Right atrium auricular region (tissue), 2 donors: ENCODE measurements at places on chromosomes 12 and 14. TPM values are rescaled to one million over a fixed set of nuclear protein-coding genes. Genes with fewer than 3 reads are reported as not detected.

DNA sequence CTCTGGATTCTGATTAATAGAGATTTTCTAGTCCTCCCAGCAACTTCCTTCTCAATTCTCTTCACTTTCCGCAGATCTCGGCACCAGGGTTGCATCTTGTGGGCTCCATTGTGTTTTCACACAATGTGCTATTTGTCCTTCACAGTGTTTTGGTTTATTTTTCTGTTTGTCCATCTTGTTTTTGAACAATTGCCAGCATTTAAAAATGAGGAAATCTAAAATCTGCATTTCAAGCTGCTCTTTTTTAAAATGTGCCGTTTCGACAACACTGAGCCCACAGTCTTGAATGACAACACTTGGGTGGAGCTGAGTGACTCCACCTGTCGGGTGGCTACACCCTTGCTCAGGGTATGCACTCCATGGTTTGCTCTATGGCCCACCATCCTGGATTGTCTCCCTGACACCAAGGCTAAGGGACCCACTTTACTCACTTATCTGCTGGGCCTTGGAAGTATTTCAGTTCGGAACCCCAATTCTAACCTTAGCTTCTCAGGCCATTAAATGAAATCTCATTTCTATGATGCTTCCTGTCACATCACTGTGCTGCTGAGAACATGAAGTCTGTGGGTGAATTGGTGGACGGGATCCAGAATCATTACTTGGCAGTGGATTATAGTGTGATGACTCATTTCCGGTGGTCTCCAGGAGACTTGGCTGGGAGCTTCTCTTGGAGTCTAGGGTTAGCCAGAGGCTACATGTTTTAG lies 3.4 kb upstream of the MYRFL start:
- no peak for DNase-seq

DNA sequence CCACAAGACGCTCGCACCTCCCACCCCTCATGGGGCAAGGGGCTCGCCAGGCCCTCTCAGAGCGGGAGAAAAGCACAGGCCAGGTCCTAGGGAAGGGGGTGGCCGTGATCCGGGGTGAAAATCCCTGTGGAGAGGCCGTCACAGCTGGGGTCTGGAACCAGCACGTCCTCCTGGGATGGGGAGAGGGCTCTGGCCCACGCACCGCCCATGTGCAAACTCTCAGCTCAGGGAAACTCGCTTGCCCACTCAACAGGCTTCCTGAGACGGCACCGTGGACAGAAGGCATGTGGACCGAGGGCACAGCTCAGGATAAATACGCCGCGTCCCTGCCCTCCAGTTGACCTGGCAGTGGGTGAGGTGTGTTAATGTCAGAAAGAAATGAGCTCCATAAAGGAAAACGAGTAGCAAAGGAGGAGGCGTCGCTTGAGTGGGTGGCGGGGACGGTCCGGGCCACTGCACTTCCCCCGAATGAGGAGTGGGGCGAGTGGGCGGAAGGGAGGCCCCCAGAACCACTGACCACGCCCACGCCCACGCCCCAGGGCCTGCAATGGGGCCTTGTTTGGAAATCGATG lies 57.6 kb upstream of the GALNT9 start:
- no peak for DNase-seq

- DNase-seq = no peak
These were observed 702.7 kb downstream of the MED13L start for GRCh38 chr12:115574826-115575225.

The ADGRD1 gene
- total RNA-seq = 120 TPM

DNA sequence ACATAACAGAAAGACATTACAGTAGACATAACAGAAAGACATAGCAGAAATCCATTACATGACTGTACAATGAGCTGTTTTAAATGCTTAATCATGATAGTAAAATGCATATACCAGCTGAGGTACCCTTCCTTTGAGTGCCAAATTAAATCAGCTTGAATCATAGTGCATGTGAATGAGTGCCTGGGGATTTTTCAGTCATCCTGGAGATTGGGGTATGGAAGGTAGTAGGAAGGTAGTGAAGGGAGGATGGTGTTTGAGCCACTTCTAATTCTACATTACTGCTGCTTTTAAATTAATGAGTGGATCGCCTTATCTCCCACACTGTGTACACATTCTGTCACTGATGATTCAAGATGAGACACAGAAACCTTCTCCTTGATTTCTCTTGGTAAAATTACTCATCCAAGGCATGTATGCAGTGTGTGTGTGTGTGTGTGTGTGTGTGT lies 534.2 kb downstream of the LRFN5 start:
- no peak for DNase-seq

The GDF3 gene
- total RNA-seq = not detected

The MMP19 gene
- 7.7 TPM for total RNA-seq

DNA sequence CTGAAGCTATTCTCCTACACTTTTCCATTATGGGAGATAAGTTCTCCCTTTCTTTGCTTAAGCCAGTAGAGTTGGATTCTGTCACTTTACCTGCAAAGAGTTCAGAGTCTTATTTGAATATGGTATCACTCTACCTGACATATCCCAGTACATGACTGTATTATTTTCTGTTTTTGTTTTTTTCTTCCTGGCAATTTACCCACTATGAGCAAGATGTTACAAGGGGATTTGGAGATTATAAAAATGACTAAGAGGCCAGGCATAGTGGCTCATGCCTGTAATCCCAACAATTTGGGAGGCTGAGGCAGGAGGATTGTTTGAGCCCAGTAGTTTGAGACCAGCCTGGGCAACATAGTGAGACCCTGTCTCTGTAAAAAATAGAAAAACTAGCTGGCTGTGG lies 46.4 kb upstream of the CHST11 start:
- DNase-seq = no peak

DNA sequence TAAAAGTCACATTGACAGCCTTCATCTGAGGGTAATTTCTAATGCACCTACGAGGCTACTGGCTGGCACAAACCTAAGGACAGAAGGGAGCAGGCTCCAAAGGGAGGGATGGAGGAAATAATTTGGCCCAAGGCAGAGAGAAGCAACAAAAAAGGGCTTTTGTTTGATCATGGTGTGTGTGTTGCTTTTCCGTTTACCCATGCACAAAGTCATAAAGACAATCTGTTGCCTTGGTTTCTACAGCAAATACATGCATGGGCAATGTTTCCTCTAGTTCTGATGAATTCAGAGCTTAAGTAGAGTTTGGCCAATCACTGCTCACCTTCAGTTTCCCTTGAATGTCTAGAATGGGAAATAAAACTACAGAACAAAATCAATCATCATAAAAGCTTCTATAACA lies 262.5 kb upstream of the CAND1 start:
- no peak for DNase-seq

- no peak for DNase-seq
These were observed 12.3 kb upstream of the LMO3 start for GRCh38 chr12:16618256-16618655.

GRCh38 chr12:79012636-79013035 lies 148.1 kb downstream of the SYT1 start:
- DNase-seq = no peak

DNA sequence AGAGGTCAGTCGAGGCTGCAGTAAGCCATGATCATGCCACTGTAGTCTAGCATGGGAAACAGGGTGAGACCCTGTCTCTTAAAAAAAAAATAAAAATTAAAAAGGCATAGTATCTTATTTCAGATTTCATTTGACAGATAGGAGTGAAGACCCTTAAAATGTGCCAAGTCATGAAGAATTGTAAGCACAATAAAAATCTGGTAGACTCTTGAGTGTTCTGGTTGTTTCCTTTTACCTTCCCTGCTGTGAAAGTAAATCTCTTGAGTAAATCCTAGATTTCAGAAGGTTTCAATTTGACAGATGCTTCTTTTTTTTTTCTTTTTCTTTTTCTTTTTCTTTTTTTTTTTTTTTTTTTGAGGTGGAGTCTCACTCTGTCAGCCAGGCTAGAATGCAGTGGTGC lies 109.0 kb downstream of the ESR2 start:
- DNase-seq = no peak

The LHX5 gene
- not detected for total RNA-seq

The SLC17A8 gene
- total RNA-seq = not detected

- DNase-seq = no peak
These were observed 105.4 kb upstream of the NOS1 start for GRCh38 chr12:117466677-117467362.

The SLC10A1 gene
- total RNA-seq = 0.16 TPM

The ENDOU gene
- total RNA-seq = 2.1 TPM

DNA sequence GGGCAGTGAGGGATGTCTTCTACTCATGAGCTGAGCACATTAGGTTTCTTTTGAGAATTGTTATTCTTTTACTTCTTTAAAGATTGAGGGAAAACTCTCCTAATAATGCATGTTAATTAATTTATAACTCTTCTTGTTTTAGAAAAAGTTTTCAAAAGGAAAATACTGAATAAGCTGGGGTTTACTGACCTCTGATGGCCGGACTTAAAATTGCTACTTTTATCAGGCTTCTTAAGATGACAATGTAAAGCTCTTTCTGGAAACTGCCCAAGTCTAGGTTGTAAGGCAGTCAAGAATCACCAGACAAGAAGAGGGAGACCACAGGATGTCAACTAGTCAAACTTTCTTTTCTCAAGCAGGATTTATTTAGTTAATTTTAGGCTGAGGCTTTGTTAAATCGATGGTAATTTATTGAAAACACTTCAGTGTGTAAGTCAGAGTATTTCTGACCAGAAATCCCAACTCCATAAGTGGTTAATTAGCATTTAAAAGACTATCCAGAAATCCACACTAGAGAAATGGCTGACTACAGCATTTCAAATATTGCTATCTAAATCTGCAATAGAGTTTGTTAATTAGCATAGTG lies 82.1 kb downstream of the AVPR1A start:
- DNase-seq = no peak

GRCh38 chr12:6450091-6450868 lies 1.6 kb upstream of the TAPBPL start:
- no peak for DNase-seq

DNA sequence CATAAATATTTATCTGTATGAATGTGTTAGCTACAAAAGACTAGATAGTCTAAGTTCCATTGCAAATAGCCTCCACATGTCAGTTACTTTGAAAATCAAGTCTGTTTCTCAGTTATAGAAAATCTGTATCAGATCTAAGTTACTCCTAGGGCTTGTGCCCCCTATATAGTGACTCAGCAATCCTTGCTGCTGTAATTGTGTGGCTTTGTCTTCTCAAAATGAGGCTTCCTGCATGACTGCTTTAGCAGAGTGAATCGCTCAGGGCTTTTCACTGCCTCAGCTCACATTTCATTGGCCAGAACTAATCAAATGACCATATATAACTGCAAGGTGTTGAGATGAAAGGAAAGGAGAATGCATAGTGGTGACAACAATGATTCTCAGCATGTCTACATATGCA lies 552.2 kb upstream of the STXBP6 start:
- DNase-seq = no peak

The AMIGO2 gene
- total RNA-seq = 2.3 TPM

GRCh38 chr14:90536092-90536491 lies 139.3 kb downstream of the CALM1 start:
- no peak for DNase-seq

- DNase-seq = no peak
These were observed 105.9 kb downstream of the NTF3 start for GRCh38 chr12:5537771-5538170.

GRCh38 chr12:64656429-64656828 lies 46.1 kb downstream of the RASSF3 start:
- no peak for DNase-seq

DNA sequence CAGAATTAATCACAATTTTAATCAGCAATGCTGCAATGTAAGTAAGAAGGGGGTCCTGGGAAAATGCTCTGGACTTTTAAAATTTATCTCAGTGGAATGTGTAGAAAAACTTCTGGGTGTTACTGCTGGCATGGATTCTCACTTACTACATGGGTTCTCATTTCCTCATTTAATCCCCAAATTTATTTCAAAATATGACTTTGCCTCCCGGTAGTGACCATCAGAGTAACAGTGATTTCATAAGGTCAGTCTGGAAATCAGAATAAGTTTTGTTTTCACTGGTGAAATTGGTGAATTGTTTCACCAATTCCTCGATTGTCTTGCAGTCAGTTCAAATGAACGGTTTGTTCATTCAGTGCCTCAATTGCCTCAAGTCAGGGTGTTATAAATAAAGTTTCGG lies 22.3 kb upstream of the DDHD1 start:
- DNase-seq = no peak
